ENCODE measurements at places on chromosomes 3 and 15.

- DNase-seq, result no peak
Observed at GRCh38 chr3:129653019-129653418, 46.5 kb upstream of the PLXND1 start.

GRCh38 chr3:53705774-53706173, 140.4 kb downstream of the CHDH start:
- no peak for DNase-seq

DNA sequence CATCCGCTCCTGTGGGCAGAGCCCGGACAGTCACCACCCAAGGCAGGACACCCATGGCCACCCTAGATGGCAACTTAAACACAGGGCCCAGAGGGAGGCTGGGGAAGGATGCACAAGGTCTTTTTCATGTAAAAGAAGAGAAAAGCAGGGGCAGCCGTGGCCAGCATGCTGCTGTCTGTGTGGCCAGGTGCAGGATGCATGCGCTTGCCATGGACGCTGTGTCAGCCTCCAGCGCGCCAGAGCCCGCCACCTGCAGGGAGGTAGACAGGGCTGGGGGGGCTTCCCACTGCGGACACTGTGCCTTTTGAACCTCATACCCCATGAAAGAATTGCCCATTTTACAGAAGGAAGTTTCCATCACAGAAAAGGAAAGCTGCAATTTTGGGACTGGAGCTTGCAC, 18.2 kb downstream of the UROC1 start:
- DNase-seq, result no peak

DNA sequence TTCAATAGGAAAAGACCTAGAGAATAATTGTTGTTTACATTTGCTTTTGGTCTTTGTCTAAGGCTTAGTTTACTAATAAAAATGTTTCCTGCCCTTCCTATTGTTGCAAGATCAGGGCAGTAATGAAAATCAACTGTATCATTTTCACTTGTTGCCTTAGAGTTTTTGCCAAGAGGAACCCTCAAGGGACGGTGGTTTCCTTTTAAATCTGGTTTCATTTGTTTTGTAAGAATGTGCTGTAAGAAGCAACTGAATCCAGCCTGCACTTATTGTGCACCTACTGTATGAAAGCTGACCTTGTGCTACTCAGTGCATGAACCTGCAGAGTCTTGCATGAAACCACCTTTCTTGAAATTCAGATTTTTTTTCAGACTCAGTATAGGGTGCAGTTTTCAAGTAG, 5.3 kb downstream of the IGF1R start:
- no peak for DNase-seq

DNA sequence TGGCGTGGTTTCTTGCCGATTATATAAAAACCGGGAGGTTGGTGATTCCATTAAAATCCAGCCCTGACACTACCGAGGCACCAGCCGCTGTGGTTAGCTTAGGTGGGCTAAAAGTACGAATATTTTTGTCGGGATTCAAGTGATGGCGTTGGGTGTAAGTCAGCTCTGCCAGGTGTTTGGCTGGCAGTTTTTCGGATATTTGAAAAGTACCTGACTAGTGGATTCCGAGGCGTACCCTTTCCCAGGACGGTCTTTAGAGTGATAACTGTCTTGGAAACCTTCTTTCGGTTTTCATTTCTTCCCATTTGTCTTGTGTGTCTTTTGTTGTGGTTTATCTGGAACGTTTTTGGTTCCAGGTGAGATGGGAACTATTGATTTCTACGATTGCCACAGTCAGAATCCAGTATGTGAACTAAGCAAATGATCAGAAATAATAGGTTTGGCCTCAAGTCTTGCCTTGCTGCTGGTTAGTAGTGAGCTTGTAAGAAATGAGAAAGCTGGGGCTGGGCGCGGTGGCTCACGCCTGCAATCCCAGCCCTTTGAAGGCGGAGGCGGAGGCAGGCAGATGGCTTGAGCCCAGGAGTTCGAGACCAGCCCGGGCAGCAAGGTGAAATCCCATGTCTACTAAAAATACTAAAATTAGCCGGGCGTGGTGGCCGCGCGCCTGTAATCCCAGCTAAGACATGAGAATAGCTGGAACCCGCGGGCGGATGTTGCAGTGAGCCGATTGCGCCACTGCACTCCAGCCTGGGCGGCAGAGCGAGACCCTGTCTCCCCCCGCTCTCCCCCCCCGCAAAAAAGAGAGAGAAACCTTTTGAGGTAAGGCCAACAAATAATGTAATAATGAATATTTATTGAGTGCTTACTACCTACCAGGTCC, 1.4 kb downstream of the FYTTD1 start:
- no peak for DNase-seq

DNA sequence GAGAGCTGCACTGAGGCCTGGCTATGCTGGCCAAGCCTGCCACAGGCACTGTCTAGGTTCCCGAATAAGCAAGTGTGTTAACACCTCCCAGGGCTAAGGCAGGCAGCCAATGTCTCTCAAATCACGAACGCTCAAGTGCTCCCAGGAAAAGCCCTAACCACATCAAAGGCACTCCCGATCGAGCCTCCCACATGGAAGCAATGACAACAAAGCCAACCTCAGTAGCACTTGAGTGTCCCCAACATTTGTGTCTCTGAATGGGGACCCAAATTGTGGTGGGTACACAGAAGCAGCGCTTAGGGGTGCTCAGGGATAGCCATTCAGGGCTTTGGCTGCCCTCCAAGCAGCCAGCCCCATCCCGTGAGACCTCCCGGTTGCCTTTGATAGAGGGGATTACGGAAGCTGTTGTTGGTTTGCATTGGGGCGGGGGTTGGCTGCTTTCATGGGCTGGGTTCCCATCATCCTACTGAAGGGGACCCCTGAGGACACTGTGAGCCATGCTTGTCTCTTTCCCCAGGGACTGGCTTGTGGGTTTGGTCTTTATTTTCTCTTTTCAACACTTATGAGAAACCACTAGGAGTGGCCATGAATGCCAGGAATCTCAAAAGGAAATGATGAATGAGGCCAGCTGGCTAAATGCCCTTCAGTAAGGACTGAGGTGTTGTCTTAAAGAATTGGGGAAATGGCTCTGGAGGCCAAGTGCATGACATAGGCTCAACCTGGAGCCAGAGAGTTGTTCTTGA, 234.1 kb upstream of the FEZF2 start:
- no peak for DNase-seq

- no peak for DNase-seq
Observed at GRCh38 chr3:146142757-146143156, 18.2 kb downstream of the PLOD2 start.

- DNase-seq, result no peak
Observed at GRCh38 chr3:38834110-38834509, 18.1 kb upstream of the SCN10A start.

GRCh38 chr3:63151897-63152296, 126.2 kb upstream of the SYNPR start:
- no peak for DNase-seq

DNA sequence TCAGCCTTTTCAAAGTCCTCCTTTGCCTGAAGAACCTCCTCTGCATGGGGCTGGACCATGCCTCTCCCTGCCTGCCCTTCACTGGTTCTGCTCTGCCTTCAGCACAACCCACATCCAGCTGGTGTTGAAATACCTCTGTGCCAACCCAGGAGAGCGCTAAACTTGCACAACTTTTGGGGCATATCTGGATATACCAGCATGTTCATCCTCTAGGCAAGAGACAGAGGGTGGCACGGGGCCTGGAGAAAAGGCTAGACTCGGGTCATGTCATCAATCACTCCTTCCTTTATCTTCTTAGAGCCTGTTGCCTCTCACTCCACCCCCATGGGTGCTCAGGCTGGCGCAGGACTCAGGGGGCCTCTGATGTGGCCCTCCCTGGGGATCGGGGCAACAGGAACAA, 4.8 kb downstream of the SEMA4B start:
- DNase-seq, result no peak

- no peak for DNase-seq
Observed at GRCh38 chr3:148718982-148719862, 21.5 kb downstream of the AGTR1 start.

- no peak for DNase-seq
Observed at GRCh38 chr3:107117922-107118536, 259.2 kb upstream of the CCDC54 start.

GRCh38 chr3:126928921-126929474, 53.9 kb upstream of the PLXNA1 start:
- DNase-seq, result no peak

GRCh38 chr3:123448536-123449101, at the start of gene ADCY5:
Gene ADCY5 (minus strand): TSS chr3:123449090. CDS start chr3:123448545, 545 bp downstream.
- no peak for DNase-seq

DNA sequence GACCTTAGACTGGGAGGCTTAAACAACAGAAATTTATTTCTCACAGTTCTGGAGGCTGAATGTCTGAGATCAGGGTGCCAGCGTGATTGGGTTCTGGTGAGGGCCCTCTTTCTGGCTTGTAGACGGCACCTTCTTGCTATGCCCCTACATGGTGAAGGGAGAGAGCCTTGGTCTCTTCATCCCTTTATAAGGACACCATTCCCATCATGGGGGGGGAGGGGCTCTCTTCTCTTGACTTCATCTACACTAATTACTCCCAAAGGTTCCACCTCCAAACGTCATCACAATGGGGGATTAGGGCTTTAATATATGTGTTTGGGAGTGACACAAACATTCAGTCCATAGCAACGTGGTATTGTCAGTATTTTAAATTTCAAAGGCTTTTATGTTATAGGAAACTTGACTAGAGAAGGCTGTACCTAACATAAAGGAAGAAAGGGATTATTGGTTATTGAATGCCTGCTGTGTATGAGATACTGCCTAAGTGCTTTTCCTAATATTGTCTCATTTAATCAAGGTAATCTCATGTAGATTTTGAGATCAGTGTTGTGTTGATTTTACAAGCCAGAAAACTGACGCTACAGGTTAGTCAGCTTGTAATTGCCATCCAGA, 20.9 kb downstream of the SYN2 start:
- DNase-seq, result no peak

GRCh38 chr3:24156466-24156865, 211.4 kb downstream of the NR1D2 start:
- DNase-seq, result no peak

DNA sequence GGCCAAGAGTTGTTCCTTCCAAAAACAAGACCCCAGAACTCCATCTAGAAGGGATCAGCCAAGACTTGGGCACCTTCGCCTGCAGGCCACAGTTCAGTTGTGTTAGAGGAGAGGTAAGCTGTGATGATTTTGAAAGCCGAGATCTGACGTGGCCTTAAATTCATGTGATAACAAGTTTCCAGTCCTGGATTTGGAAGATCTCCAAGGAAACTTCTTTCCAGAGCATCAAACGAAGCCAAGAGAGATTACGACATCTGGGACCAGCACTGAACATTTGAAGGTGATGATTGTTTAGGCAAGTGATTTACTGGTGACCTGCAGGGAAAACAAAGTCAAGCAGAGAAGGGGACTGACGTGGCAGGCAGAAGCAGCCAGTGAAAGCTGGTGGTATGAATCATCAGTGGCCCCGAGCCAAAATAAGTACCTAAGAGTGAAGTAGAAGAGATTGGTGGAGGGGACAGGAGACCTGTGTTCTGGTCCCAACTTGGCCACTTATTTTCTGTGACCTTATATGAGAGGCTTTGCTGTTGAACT, 339.0 kb upstream of the PROK2 start:
- DNase-seq, result no peak

DNA sequence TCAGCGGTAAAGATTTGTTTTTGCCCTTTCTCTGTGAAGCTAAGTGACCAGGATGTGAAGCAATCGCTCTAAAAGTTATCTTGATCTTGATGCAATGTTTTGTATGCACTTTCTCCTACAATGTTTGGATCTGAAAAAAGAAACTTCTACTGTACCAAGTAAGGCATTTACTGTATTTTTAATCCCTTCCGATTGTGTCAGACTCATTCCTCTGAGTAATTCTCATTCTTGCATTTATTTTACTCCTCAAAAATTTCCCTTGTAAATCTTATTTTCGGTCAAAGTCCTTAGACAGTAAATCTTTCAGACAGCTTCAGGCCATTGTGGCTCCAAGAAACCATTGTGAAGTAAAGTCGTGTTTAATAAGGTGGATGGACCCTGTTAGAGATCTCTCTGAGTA, 141.9 kb downstream of the TP63 start:
- DNase-seq, result no peak

GRCh38 chr3:190305406-190305805, 16.8 kb downstream of the CLDN1 start:
- DNase-seq, result no peak

DNA sequence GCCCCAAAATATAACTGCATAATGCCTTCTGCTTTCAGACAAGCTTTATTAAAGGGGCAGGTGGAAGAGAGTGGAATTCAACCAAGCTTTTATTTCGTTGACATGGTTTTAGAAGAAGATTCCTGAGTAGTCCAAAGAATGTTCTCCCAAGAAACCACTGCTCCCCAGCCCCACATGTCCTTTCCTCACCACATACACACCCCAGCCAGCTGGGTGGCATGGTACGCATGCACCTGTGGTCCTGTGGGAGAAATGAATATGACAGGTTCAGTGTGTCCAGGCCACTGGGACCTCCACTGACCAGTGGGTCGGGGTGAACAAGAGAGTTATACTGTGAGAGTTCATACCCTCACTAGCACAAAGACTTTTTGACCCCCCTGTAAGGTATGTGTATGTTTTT, 30.2 kb downstream of the ARID3B start:
- DNase-seq, result no peak

DNA sequence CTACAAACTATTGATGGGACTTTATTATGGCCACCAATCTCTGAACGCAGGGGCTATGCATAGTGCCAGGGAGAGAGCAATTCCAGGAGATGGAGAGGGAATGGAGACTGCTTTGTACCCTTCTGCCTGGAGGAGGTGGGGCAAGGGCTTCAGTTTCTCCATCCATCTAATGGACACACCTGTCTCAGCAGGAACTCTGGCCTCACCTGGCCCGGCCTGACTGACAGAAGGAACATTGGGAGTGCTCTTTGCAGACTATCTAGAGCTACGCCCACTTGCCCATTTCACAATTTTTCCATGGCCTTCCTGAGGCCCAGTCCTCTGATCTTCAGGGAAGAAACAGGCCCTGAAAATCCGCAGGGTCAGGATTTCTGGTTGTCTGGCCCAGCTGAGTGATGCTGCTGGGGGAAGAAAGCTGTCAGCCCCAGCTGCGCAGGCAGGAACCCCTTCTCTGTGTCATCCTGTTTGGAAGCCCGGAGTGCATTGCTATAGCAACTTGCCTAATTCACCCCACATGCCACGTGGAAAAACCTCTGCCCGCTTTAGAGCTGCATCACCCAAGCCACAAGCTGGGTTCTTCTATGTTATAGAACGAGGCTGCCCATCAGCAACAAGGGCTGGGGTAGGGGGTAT, 6.4 kb downstream of the ITGA11 start:
- no peak for DNase-seq

DNA sequence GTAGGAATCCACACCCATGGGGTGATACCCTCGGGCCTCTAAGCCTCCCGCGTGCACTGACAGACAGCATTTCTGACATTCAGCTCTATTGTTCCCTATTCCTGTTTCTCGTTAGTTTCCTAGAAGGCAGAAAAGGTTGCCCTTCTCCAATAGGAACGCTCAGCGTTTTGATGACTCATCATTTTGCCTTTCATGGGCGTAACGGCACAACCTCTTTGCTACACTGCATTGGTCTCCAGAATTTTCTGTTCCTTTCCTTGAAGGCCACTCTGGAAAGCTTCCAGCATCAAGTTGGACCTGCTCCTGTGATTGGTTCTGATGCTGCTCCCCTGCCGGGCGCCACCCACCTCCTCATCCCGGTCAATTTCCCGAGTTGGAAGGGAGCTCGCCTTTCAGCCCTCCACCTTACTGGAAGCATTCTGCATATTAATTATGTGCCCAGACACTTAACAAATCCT, 13.0 kb upstream of the TNK2 start:
- no peak for DNase-seq
